ENCODE measurements at places on chromosomes 6 and 20.
A peak's percentile ranks its signal among the peaks of the same experiment; 100 is the strongest.

GRCh38 chr6:44227148-44227793, 3.9 kb downstream of the SLC29A1 start:
- peaks cover 22% of the 10 kb centered on the region for H3K36me3 ChIP-seq
- peak overlapping the region; percentile 55 for H3K27ac ChIP-seq
- peaks cover 34% of the 10 kb centered on the region for H3K4me1 ChIP-seq
- no peak for DNase-seq
- H3K4me3 ChIP-seq = no peak overlapping the region
- H3K27me3 ChIP-seq = no peaks in the 10 kb centered on the region

- no peaks in the 10 kb centered on the region for H3K36me3 ChIP-seq
- DNase-seq = no peak
- no peaks in the 10 kb centered on the region for H3K4me1 ChIP-seq
- no peaks in the 10 kb centered on the region for H3K27me3 ChIP-seq
Observed at GRCh38 chr6:86331919-86332318, 605.4 kb upstream of the HTR1E start.

- no peaks in the 10 kb centered on the region for H3K4me1 ChIP-seq
- no peak for DNase-seq
- no peak overlapping the region for H3K4me3 ChIP-seq
- H3K27me3 ChIP-seq = no peaks in the 10 kb centered on the region
- no peak overlapping the region for H3K27ac ChIP-seq
Observed at GRCh38 chr6:22598339-22598738, 29.0 kb downstream of the HDGFL1 start.

DNA sequence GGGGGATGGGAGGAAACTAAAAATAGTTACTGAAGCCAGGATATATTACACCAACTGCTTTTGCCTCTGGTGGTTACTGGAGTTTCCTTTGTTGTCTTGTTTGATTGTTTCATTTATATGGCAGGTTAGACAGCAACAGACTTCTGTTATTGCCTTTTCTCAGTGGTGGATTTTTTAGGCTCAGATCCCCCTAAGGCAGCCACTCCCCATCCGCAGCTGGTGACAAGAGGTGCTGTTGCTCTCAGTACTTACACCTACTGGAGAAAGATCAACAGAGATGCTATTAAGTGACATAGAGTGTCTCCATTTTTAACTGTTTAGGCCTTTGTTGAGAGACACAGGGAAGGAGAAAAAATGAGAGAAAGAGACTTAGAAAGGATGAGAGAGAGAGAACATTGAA, 552.1 kb downstream of the PKHD1 start:
- no peak for DNase-seq
- no peaks in the 10 kb centered on the region for H3K4me1 ChIP-seq
- H3K27me3 ChIP-seq = peaks cover 6% of the 10 kb centered on the region
- no peaks in the 10 kb centered on the region for H3K36me3 ChIP-seq

DNA sequence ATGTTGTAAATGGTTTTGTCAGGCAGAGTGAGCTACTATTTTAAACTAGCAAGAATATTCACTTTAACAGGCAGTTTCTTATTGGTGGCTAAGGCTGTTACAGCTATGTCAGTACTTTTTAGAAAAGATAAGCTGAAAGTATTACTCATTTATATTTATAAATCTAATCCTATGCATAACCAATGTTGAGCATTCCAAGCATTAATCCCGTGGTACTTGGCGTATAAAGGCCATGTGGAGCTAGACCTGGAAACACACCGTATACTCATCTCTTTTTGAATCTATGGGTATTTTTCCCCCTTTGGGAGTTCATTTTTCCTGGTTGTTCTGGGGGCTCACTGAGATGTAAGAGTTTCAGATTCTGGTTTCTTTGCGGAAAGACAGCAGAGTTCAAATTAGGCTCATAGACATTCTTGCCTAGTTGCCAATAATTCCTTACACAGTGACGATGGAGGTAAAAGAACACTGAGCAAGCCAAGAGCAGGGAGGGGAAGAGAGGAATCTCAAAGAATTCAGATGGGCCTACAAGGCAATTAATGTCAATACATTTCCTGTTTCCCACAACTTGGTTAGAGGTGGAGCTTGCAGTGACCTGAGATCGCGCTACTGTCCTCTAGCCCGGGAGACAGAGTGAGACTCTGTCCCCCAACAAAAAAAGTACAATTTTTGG, 211.5 kb downstream of the SOX4 start:
- peaks cover 18% of the 10 kb centered on the region for H3K36me3 ChIP-seq
- H3K4me3 ChIP-seq = no peak overlapping the region
- no peak for DNase-seq
- no peak overlapping the region for H3K27ac ChIP-seq

- H3K27me3 ChIP-seq = peaks cover 50% of the 10 kb centered on the region
- no peak overlapping the region for H3K27ac ChIP-seq
- no peaks in the 10 kb centered on the region for H3K4me1 ChIP-seq
- no peak for DNase-seq
Observed at GRCh38 chr20:51062065-51062464, 39.2 kb upstream of the KCNG1 start.

GRCh38 chr20:3696200-3696599, 14.4 kb upstream of the ADAM33 start:
- no peak overlapping the region for H3K4me3 ChIP-seq
- H3K4me1 ChIP-seq = no peaks in the 10 kb centered on the region
- H3K27me3 ChIP-seq = no peaks in the 10 kb centered on the region

- peaks cover 2% of the 10 kb centered on the region for H3K36me3 ChIP-seq
- peak overlapping the region; percentile 93 for H3K27ac ChIP-seq
- no peak for DNase-seq
- peak overlapping the region; percentile 96 for H3K4me3 ChIP-seq
- H3K4me1 ChIP-seq = peaks cover 40% of the 10 kb centered on the region
Observed at GRCh38 chr6:33314943-33315792, 1.3 kb upstream of the TAPBP start.

DNA sequence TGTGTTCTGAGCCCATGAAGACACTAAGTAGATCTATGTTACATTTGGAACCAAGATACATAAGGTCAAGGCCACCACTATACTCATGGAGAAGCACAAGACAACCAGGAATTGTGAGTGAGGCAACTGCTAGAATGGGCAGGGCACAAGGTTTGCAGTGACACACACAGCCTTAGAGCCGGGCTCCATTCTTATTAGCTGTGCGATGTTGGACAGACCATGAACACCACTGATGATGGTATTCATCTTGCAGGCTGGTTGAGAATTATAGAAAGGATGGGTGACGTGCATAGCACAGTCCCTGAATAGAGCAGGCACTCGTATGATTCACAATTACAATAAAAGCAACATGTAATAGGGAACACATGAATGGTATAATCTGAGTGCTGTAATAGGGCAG, 172.4 kb downstream of the GJA10 start:
- H3K4me3 ChIP-seq = no peak overlapping the region
- no peaks in the 10 kb centered on the region for H3K36me3 ChIP-seq
- no peak overlapping the region for H3K27ac ChIP-seq
- DNase-seq = no peak
- peaks cover 4% of the 10 kb centered on the region for H3K4me1 ChIP-seq
- H3K27me3 ChIP-seq = no peaks in the 10 kb centered on the region

DNA sequence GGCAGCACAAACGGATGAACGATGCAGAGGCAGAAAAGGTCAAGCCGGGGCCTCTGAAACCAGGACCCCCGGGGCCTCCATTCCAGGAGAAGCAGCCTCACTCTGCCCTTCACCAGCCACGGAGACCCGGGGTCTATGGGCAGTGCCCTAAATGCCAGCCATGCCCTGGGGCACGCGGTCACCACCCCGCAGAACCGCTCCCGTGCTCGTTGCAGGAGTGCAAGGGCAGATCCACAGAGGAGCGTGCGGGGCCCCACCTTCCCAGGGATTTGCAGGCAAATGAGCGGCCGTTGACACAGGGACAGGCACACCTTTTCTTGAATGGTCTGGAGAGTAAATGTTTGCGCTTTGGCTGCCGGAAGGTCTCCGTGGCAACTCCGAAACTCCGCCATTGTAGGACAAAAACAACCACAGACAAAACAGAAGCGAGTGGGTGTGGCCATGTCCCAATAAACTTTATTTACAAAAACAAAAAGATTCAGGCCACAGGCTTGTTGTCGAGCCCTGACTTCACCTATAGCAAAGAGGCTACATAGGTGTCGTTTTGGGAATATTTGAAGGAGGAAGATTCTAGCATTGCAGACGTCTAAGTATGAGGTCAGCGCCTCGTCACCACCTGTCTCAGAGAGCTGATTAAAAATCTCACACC, 163.3 kb downstream of the TAF4 start:
- H3K27me3 ChIP-seq = no peaks in the 10 kb centered on the region
- no peak overlapping the region for H3K27ac ChIP-seq
- no peaks in the 10 kb centered on the region for H3K4me1 ChIP-seq
- no peak for DNase-seq

DNA sequence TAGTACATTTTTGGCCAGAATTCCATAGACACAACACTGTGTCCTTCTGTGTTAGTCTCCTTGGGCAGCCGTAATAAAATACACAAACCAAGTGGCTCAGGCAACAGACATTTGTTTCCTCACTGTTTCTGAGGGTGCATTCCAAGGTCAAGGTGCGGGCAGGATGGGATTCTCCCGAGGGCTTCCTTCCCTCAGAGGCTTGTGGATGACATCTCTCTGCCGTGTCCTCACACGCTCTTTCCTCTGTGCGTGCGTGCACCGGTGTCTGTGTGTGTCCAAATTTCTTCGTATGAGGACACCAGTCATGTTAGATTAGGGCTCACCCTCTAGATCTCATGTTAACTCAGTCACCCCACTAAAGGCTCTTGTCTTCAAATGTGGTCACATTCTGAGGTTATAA, 30.6 kb downstream of the CDYL start:
- no peaks in the 10 kb centered on the region for H3K4me1 ChIP-seq
- H3K27me3 ChIP-seq = no peaks in the 10 kb centered on the region
- DNase-seq = no peak
- no peak overlapping the region for H3K27ac ChIP-seq
- no peaks in the 10 kb centered on the region for H3K36me3 ChIP-seq

- H3K4me1 ChIP-seq = no peaks in the 10 kb centered on the region
- H3K27ac ChIP-seq = no peak overlapping the region
- H3K4me3 ChIP-seq = no peak overlapping the region
- no peaks in the 10 kb centered on the region for H3K36me3 ChIP-seq
Observed at GRCh38 chr6:112204350-112204706, 50.0 kb downstream of the LAMA4 start.

DNA sequence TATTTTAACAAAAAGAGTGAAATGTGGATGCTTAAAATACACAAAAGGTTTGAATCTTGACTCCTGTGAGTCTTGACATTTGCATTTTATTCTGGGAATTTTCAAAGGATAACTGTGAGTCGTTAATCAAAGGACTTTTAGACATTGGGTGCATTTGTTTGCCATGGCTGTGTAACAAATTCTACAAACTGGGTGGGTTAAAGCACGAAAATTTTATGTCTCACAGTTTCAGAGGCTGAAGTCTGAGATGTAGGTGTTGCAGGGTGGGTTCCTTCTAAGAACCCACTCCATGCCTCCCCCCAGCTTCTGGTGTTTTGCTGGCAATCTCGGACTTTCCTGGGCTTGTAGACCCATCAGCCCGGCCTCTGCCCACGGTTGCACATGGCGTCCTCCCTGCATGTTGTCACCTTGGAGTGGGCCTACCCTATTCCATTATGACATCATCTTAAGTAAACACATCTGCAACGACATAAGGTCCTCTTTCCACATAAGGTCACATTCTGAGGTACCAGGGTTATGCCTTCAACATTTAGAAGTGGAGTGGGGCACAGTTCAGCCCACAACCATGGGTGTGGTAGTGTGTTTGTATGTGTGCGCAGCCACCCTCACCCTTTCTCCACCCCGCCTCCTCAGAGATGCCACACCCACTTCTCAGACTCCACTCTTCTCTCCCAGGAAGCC, 113.1 kb downstream of the FOXA2 start:
- H3K27ac ChIP-seq = no peak overlapping the region
- H3K4me1 ChIP-seq = no peaks in the 10 kb centered on the region
- no peaks in the 10 kb centered on the region for H3K36me3 ChIP-seq
- H3K4me3 ChIP-seq = no peak overlapping the region
- DNase-seq = no peak

DNA sequence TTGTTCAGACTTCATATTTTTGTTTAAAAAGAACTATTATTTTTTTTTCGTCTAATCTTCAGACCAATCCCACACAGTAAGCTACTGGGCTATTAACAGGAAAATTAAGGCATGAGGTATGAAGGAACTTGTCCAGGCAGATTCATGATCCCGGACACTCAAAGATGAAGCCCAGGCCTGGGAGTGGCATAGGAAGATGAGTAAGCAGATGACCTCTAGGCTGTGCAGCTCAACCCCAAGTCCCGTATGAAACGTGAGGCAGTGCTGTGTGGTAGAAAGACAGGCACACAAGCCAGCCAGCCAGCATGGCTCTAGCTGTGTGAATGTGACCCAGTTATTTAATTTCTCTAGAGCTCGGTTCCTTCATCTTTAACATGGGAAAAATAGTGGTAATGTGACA, 231.9 kb downstream of the CLIC5 start:
- no peaks in the 10 kb centered on the region for H3K36me3 ChIP-seq
- no peak overlapping the region for H3K4me3 ChIP-seq
- H3K4me1 ChIP-seq = no peaks in the 10 kb centered on the region
- H3K27me3 ChIP-seq = no peaks in the 10 kb centered on the region
- no peak for DNase-seq
- H3K27ac ChIP-seq = no peak overlapping the region

DNA sequence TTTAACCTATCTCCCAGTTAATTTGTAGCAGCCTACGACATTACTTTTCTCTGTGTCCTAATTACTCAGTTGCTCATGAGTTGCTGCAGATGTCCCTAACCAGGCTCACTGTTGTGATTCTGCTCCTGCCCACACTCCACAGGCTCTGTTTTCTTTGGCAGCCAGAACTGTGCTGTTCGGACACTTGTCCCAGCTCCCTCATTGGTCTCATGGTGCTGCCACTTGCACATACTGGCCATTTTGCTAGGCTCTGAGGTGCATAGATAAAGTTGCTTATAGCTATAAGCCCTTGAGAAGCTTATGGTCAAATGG, 55.0 kb downstream of the NOX3 start:
- no peak overlapping the region for H3K4me3 ChIP-seq
- H3K27me3 ChIP-seq = no peaks in the 10 kb centered on the region
- no peaks in the 10 kb centered on the region for H3K36me3 ChIP-seq
- no peaks in the 10 kb centered on the region for H3K4me1 ChIP-seq

- no peak overlapping the region for H3K27ac ChIP-seq
- H3K27me3 ChIP-seq = no peaks in the 10 kb centered on the region
- no peaks in the 10 kb centered on the region for H3K4me1 ChIP-seq
- no peak overlapping the region for H3K4me3 ChIP-seq
- DNase-seq = peak; percentile 46
Observed at GRCh38 chr20:33687370-33687915, 1.3 kb upstream of the E2F1 start.

GRCh38 chr6:14871221-14871620, 374.6 kb upstream of the JARID2 start:
- no peak overlapping the region for H3K27ac ChIP-seq
- H3K4me3 ChIP-seq = no peak overlapping the region
- no peaks in the 10 kb centered on the region for H3K36me3 ChIP-seq
- DNase-seq = no peak
- no peaks in the 10 kb centered on the region for H3K27me3 ChIP-seq

DNA sequence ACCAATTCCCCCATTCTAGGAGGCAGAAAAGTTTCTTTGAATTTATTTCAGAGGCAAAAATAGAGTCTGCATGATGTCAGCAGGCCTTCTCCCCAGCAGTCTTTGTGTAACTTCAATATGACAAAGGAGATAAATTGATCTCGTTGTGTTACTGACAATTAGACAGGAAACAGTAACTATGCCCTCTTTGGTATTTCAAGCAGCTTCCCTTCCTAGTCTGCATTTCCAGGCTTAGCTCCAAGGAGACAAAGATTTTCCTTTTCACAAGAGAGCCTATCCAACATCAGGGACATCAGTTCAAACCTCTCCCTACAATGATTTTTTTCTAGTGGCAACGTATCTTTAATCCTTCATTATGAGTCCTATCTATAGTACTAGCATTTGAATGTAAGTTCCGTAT, 245.9 kb upstream of the HSF2 start:
- DNase-seq = no peak
- no peaks in the 10 kb centered on the region for H3K27me3 ChIP-seq
- H3K4me3 ChIP-seq = no peak overlapping the region
- no peaks in the 10 kb centered on the region for H3K4me1 ChIP-seq
- no peaks in the 10 kb centered on the region for H3K36me3 ChIP-seq
- no peak overlapping the region for H3K27ac ChIP-seq
